ENCODE measurements at places on chromosomes 7 and 10.

DNA sequence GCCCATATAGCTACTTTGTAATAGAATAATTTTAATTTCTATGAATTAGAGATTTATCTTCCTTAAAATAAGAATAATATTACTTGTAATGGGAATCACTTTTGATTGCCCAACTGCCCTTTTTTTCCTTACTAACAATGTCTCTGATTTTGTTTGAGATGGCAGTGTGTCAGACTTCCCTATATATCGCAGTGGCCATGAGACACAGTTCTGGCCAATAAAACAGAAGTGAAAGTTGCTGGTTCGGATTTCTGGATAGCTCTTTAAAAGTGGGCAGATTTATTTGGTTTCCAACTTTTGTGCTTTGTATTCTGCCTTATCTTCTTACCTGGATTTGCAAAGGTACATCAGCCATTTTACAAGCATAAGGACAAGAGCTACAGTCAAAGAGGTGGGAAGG, 170.2 kb downstream of the PPP1R17 start:
- DNase-seq: no peak

DNA sequence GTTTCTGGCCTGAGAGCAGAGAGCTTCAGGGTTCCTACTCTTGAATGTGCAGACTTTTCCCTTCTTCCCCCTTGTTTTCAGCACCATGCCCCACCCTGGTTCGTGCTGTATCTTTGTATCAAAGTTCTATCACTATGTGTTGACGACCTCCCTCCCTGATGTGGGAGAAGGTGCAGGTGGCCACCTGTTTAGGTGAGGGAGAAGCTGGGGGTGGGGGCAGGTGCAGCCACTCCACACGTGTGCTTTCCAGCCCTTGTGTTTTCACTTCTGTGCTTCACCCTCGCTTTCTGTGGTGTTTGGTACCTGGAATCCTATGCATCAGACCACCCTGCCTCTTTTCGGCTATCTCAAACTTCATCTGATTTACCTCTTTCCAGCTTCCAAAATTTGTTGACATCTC, 19.6 kb upstream of the SUV39H2 start:
- no peak for DNase-seq

DNA sequence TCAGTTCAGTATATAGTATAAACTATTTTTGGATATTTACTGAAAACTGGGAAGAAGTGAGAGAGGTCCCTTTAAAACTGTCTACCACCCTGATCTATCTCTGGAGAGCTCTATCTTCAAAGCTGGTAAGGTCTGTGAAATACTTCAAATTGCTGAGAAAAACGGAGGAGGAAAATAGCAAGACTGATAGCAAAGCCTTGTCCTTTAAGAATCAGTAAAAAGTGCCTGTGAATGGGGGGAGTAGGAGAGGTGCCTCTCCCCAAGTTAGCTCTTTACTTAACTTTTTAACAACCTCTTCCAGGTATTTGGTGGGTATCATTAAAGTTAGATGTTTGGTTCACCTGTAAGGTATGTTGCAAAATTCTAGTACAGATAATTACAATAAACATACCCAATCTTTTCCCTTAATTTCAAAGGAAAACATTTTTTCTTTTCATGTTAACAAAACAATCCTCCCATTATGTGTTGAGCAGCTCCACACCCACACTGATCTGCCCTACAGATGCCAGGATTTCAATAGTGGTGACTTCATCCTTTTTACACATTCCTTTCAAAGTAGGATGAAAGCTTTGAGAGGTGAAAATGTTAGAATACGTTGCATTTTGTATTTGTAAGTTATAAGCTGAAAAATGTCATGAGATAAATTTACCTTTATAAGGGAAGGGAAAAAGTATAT, 149.2 kb downstream of the CRPPA start:
- DNase-seq: no peak

DNA sequence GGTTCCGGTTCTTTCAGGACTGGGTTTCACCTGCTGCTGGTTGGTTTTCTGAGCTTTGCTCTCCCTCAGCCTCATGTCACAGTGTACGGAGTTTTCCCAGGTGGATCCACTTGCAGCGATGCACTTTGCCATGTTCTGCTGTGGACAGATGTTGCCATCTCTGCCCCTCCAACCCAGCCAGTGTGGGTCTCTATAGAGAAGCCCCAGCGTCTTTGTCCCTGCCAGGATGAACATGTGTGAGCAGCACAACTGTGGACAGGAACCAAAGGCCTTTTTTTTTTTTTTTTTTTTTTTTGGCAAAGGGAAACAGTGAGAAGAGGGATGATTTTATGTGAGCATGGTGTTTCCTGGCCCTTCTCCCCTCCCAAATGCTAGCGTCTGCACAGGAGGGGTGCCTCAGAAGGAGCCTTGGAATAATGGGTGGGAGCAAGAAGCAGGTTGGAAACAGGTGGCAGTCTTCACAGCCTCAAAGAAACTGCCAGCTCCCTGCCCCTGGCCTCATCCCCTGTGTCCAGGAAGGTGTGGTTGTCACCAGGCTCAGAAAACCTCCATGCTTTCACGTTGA, 106.5 kb downstream of the RPS24 start:
- DNase-seq: no peak

- no peak for DNase-seq
Observed at GRCh38 chr10:4267086-4267773, 482.2 kb upstream of the KLF6 start.

DNA sequence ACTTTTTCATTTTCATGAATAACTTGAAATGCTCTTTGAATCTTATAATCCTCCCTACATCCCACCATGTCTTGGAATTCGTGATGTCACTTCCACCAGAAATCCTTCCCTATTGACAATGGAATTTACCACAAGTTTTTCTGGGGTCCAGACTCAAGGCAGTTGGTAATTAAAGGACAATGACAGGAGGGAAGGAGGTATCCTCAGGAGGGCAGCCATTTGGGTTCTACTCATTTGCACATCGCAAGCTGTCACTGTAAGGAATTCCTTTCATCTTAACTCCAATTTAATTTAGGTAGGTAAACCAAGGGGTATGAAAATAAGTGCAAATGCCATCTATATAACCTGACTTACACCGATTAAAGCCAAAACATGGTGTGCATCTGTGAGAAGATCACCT, 21.9 kb downstream of the LRRC17 start:
- DNase-seq: no peak

DNA sequence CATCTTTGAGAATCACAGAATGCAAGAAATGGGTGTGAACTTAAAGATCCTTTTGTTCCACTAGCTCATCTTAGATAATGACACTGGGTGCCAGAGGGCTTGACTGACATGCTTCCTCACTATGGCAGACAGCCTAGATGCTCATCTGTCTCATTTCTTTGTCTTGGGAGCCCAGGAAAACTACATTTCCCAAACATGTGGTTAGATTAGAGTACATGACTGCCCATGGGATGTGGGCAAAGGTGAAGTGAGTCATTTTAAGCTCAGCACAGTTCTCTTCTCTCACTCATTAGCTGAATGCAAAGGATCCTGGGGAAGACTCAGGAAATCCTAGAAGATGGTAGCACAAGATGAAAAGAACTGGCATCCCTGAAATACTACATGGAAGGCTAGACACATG, 32.5 kb upstream of the TBX20 start:
- DNase-seq: no peak

DNA sequence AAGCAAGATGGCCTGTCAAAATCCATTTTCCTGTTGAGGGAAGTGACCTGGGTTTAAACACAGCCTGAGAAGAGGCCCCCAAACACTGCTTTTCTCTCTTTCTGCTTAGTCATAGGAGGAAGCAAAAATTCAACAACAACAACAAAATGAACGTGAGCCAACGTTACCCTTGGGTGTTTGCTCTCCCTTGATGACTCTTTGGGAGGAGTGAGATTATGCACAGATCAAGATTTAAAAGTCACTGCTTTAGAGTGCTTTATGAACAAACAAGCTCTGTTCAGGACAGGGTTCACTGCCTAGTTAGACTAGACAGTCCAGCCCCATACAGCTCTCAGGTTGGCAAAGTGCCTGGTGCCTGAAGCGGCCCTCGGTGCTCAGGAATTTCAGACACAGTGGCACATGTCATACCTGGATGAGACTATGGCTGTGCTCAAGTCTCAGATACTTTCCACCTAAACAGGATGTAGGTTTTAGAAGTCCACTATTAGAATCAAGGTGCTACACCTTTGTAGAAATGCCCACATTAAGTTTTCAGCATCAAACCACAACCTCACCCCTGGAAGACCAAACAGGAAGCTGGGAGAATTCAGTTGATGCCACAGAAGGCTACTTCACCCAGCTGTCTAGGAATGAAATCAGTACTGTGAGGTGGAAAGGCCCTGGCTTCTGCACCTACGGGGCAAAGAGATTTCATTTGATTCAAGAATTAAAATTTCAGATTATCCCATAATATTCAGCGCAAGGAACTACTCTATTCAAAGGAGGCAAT, 38.7 kb downstream of the DENND11 start:
- no peak for DNase-seq

GRCh38 chr10:10552948-10553347, 464.7 kb upstream of the CELF2 start:
- DNase-seq: no peak

- no peak for DNase-seq
Observed at GRCh38 chr10:12915637-12916168, 85.8 kb downstream of the CCDC3 start.

GRCh38 chr10:96756111-96756903, 36.0 kb upstream of the PIK3AP1 start:
- no peak for DNase-seq

- DNase-seq: no peak
Observed at GRCh38 chr7:18541181-18541870, 45.8 kb downstream of the HDAC9 start.

DNA sequence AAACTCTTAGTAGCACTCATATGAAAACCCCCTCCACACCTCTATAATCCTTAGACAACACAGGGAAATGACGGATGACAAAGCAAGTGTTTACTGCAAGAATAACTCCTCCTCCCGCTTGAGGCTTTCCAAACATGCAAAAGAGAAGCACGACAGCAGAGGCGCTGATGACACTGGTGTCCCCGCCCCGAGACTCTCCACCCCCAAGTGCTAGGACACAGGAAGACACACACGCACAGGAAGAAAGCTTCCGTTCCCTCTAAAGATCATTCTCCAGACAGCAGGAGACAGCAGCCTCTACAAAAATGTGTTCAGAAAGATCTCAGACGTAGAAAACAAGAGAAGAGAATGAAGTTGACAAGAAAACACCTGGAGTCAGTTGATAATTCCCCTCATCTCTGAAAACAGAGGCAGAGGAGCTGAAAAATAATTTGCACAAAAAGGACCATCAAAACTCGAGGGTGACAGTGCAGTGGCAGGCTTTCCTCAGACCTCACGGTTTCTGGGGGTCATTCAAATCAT, 90.2 kb downstream of the DLG5 start:
- peak; percentile 66 for DNase-seq
